ENCODE measurements at places on chromosomes 16 and 17.

- DNase-seq = no peak
Observed at GRCh38 chr16:19131825-19132218, 18.1 kb downstream of the ITPRIPL2 start.

DNA sequence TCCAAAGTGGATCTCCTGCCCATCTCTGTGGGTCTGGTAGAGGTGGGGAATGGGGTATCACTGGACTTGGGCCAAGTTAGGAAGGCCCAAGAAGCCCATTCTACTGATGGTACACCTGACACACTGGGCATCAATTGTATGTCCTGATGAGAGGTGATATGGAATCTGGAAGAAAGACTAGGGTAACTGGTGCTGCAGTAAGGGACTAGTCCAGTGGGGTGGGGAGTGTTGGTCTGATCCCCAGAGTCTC lies 5.9 kb upstream of the NFATC3 start:
- no peak for DNase-seq

- DNase-seq = no peak
Observed at GRCh38 chr17:36599546-36600250, 1.7 kb upstream of the MRM1 start.

- DNase-seq = no peak
Observed at GRCh38 chr16:6625606-6626005, 707.0 kb upstream of the RBFOX1 start.

- no peak for DNase-seq
Observed at GRCh38 chr16:25868706-25869370, 177.1 kb downstream of the HS3ST4 start.

DNA sequence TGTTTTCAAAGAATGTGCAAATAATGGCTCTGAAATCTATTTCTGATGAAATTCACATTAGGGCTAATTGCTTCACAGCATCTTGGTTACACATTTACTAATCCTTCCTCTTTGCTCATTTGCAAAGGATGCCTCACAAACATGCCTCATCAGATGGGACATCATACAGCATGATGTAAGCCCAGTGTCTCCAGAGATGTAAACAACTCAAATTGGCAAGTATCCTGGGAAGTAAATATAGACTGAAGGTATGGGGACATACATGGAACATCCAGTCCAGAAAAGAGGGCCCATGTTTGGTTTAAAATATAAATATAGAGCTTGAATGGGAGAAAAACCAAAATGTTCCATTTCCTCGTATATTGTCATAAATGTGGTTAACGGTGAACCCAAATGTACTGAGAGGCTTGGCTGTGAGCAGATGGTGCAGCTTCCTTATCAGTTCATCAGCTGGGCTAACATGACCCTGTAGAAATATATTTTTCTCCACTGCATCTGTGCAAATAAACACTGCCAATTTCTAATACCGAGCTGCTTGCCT lies 142.9 kb upstream of the NUDT7 start:
- no peak for DNase-seq

DNA sequence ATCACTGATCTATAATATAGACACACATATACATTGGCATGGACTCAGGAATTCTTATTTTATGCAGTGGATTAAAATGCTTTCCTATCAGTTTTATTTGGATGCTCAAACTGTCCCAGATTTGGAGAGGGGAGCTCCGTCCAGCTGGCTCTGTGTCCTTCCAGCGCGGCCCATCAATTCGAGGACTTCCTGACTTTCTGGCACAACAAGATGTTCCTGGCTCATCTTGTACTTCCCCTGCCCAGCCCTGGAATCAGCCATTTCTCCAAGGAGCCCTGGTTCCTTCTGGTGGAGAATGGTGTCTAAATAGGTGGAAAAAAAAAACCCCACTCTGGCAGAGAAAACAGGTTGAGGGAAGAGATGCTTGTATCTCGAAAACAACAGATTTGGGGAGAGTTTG lies 94.5 kb downstream of the CRISPLD2 start:
- DNase-seq = no peak

DNA sequence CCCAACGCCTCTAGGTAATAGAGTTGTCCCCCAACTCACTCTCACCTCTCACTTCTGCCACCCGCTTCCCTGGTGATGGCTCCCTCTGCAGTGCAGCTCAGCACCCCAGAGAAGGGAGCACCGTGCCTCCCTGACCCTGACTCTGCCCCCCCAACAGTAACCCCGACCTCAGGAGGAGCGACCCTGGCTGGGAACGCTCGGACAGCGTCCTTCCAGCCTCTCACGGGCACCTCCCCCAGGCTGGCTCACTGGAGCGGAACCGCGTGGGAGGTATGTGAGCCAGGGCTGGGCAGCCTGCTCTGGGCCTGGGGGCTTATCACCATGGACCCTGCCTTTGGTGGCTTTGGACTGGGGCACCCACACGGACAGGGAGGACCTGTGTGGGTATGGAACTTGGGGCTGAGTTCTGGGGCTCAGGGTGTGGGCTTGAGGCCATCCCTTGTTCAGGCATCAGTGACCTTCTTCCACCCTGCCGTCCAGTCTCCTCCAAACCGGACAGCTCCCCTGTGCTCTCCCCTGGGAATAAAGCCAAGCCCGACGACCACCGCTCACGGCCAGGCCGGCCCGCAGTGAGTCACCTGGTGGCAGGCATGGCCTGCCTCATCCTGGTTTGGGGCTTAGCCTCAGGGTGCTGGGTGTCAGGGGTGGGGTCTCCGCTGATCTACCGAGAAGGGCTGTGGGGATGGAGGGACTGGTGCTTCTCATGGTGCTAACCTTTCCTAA lies 6.7 kb upstream of the C17orf107 start:
- no peak for DNase-seq

DNA sequence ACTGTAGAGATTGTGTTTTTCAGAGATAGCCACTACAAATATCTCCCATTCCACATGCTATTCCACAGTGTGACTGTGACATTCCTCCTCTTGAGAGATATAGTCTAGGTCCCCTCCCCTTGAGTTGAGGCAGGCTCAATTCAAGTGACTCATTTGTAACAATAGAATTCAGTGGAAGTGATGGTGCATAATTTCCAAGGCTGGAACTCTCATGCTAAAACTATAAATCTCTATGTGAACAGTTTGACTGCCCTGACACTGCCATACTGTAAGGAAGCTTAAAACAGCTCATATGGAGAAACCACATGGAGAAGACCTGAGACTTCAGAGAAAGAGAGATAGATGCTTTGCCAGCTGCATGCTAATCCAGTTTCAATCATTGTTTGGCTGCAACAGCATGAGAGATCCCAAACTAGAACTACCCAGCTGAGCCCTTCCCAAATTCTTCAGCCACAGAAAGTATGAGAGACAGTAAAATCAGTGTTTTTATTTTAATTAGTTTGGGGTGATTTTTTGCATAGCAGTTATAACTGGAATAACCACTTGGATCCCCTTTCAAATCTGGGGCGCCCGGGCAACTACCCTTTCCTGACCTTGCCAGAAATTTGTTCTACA lies 19.5 kb upstream of the CSNK2A2 start:
- no peak for DNase-seq

GRCh38 chr16:84672276-84673202 lies 24.2 kb downstream of the KLHL36 start:
- DNase-seq = peak; percentile 41

DNA sequence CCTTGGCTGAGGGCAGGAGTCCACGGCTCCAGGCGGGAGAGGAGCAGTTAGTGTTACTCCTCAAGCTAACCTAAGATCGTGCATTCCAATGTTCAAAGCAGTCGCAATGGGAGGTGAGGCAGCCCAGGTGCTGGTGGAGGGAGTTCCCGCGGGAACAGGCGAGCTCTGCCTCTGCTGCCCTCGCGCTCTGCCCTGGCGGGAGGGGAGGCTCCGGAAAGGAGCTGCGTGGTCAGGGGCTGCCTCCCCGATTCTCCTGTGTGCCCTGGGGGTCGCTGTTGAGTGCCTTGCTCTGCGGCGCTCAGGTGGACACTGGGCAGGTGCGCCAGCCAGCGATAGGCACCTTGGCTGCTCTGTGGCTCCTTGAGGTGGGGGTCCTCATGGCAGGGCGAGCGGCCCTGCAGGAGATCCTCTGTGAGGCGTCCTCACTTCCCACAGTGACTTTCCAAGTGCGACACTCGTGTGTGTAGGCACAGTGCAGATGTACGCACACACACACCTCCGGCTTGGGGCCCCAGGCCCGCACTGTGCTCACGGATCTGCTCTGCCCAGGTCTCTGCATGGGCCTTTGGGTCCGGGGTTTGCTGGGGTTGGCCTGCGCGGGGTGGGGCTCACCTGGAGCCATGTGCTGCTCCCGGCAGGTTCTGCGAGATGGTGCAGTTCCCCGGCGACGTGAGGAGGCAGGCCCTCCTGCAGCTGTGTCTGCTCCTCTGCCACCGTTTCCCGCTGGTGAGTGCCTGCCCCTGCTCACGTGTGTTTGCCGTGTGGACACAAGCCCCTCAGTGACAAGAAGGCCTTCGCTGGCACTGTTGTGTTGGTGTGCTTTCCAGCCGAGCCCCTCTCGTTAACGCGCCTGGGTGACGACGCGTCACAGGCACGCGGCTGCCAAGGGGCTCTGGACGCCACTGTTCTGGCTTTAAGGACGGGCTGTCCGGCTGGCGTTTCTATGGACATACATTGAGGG lies 97.9 kb upstream of the ZNF750 start:
- no peak for DNase-seq

DNA sequence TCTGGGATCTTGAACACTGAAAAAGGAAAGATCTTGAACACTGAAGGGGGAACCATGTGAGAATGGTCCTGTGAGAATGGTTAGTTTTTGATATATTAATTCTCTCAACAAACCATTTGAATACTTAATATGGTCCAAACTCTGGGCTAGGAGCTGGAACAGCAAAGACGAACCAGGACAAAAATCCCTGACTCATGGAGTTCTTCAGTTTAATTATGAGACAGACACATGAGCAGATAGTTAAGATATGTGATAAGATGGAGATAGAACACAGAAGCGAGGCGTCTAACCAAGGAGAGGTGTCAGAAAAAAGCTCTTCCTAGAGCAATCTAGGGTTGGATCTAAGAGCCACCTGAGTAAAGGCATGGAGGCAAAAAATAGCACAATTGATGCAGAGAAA lies 1.6 kb downstream of the CKLF start:
- DNase-seq = no peak

- no peak for DNase-seq
Observed at GRCh38 chr17:75155191-75155601, 884 bp upstream of the JPT1 start.

DNA sequence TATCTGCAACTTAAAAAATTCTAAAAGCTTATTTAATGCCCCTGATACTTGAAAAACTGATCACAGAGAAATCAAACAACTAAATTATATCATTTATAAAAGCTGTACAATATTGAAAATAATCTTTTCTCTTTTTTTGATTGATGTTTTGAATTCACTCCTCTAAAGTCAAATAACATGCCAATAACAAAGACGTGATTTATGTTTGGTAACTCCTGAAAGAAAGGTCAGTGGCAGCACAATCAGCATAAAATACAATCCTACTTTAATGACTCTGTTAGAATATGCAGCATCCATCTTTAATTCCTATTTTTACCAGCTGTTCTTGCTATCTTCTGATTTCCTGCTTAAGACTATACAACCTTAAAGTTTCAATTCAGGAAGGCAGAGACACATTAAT lies 50.7 kb upstream of the NACA2 start:
- DNase-seq = no peak

DNA sequence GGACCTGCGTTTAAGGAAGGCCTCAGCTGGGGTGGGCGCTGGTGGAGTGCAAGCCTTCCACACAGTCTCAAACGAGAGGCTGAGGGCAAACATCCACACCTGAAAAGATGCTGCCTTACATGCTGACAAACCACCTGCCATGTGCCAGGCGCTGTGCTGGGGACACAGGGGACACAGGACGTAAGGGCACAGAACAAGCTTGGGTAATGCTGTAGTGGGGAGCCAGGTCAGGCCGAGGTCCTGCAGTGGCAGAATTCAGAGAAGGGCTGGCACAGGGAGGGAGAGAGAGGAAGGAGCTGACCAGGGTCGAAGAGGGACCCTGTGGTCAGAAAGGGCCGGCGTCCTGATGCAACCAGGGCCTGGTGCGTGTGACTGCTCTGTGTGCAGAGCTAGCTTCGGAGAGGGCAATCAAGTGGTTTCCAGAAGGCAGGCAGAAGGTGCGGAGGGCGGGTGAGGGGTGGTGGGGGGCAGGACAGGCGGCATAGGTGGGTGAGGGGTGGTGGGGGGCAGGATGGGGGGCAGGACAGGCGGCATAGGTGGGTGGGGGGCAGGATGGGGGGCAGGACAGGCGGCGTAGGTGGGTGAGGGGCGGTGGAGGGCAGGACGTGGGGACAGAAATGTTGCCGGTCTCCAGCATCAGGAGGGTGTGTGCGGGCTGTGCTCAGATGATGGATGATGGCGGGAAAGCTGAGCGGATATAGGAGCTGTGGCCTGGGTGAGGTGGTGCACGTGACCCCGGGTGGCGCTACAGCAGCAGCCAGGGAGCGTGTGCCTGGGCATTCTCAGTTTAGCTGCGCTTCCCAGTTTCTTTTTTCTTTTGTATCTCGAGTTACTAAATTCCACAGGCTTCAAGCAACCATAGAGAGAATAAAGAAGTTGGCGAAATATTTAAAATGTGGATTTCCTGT lies 18.8 kb downstream of the TELO2 start:
- no peak for DNase-seq

- DNase-seq = no peak
Observed at GRCh38 chr17:56847106-56847505, 13.2 kb downstream of the DGKE start.

- no peak for DNase-seq
Observed at GRCh38 chr16:86934581-86935375, 356.4 kb downstream of the FOXL1 start.

DNA sequence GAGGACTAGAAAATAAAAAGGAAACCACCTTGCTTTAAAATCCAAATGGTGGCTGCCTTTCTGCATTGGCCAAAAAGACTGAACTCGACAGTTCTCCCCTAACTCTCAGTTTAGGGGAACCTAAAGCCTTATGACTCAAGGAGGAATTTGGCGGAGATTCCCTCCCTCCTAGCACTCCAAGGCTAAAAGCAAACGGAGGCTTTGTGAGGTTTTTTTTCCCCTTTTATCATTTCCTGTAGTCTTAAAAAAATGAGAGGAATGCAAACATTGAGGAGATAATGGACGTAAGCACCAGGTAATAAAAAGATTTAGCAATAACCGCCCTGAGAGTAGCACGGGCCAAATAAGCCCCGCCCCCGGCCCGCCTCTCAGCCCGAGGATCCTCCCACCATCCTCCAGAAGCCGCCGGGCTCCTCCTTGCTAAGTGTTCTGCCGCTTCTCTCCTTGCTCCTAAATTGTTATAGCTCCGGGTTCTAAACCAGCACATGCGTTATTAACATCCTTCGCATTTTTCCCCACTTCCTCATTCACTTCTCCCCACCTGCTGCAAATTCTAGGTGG lies 5.8 kb upstream of the KIFC3 start:
- DNase-seq = peak; percentile 86

DNA sequence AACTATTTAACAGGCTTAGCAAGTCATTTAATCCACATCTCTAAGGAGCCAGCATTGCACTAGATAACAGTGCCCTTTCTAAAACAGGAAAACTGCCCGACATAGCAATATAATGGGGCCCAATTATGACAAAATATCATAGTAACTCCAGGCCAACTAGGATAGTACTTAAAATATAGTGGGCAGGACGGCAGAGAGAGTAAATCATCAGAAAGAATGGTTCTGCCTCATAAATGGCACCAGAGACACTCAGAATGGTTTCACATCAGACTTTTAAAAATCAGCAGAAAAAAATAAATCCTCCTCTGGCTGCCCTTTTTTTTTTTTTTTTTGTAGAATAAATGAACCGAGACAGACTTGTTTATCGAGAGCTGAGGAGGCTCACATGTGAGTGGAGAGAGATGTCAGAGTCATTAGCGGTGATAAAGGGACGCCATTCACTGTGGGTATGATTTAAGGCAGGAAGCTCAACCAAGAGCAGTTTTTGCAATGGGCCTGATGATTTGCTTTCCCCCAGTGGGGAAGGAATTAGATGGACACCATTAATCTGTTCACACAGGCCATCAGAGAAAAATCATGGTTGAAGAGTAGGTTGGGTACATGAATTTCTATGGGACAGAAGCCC lies 62.6 kb downstream of the CPPED1 start:
- DNase-seq = no peak
